ENCODE measurements at places on chromosomes 13 and 19.
A peak's percentile ranks its signal among the peaks of the same experiment; 100 is the strongest.

DNA sequence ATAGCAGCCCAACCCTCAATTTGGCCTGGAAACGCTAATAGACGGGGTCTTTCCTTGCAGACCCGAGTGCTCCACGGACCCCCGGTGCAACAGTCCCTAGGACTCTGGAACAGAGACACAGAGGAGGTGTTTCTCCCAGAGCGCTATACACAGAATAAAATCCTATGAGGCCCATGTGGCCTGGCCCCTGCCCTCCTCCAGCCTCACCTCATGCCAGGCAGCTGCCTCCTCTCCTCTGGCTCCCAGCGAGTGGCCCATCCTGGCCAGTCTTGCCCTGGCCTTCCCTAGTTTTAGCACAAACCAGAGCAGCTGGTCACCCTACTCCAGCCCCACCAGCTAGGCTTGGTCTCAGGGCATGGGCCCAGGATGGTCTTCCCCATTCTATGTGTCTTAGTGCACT, 20.3 kb downstream of the POP4 start:
- DNase-seq: no peak

GRCh38 chr13:23380534-23380933, 53.0 kb downstream of the SACS start:
- DNase-seq: no peak

DNA sequence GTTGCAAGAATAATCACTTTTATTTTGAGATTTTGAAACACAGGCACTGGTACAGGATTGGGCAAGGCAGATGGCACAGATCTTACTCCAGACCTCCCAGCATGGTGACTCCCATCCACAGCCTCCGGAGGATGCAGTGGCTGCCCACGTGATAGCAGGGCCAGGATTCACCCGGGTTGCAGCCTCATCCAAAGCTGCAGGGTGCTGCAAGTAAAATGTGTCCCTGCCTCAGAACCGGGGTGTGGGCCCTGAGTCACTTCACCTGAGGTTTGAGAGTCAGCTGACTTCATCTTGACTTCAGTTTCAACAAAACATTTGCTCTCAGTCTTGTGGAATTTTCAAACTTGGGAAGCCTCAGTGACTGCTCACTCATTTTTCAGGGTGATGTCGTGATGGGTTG, 201.9 kb downstream of the FGF9 start:
- DNase-seq: no peak

DNA sequence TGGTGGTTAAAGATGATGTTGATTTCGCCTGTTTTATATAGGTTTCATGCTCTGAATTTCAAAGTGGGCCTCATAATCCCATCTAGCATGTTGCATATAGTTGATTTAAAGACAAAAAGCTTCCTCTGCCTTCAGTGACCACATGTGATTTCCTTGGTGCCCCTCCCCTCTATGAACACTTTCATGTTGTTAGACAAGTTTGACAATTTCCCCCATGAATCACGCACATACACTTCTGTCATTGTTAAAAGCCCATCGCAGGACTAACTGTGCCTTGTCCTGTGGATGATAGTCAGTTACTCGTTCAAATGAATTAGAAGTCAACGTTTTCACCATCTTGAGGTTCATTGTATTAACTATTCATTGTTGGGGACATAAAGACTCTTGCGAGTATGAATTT, 6.7 kb downstream of the TNFSF11 start:
- no peak for DNase-seq

DNA sequence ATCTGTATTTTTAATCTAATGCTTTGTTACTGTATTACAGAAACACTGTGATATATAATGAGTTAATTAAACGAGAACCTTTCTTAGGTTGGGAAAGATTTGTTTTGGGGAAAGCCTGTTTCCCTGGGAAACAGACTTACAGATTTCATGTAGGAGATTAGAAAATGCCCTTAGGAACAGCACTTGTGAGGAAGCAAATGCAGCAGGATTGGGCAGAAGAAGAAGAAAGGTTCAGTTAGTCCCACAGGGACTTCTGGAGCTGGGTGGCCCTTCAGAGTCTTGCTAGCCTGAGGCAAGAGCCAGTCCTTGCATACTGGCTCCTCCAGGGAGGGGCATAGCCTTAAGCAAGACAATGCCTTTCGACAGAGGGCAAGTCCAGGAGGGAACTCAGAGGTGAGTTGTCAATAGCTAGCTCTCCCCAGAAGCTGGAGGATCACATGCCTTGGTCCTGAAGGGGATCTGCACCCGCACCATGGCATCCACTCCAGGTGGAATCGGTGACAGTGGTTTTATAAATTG, 36.8 kb downstream of the N4BP2L1 start:
- DNase-seq: no peak

DNA sequence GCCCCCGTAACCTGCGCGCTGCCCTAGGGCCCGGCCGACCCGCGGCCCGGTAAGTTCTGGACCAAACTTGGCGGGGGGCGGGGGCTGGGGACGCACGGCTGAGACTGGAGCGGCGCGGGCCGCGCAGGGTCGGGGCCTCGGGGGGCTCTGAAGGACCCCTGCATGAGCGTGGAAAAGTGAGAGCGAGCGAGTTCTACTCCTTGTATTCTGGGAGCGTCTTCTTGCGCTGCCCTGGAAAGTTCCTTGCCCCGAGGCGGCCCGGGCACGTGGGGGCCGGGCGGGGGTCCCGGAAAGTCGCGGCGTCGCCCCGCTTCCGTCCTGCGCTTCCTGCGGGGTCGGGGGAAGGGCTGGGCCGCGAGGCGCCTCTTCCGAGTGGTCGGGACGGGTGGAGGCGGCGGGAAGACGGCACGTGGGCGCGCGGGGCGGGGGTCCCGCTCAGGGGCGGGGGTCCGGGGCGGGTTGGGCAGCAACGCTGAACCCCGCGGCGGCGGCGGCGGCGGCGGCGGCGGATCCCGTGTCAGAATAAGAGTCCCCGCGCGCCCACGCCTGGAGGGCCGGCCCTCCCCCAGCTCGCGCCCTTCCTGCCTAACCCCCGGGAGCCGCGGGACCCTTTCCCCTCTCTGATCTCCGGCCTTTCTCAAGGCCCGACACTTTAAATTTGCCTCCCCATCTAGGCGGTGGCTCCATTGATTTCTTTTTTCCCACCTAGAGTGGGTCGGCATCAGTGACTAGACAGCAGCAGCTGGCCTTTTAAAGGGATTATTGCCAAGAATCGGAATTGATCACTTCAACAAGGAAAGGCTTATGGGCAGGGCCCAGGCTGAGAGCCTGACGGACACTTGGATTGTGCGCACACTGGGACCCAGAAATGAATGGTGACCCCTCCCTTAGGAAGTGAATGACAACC, 749 bp downstream of the GATAD2A start:
- DNase-seq: peak; percentile 21

DNA sequence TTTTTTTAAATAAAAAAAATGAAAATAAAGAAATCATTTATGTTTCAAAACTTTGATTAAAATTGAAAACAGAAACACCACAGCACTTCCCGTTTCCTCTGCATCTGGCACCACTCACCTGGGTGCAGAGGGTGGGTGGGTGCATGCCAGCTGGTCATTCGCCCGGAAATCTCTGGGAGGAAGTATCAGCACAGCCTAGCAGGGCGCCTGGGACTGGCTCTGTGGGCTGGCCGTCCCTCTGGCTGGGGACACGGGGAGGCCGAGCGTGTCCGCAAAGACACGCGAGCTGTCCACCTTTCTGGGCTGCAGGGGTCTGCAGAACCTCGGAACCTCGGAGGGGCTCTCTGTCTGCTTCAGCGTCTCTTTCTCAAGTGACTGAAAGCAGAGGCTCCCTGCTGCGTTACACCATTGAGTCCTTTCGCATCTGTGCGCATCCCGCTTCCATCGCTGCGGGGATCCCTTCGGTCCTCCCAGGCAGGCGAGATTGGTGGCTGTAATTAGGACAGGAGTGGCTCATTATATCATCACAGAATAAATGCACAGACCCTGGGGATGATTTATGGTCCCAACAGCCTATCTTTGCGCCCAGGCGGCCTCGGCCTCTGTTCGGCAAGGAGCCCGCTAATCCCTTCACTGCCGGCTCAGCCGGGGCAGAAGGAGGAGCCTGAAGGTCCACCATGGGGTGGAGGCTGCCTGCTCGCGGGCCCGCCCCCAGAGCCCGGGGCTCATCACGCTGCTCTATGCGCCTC, 17.2 kb downstream of the CRTC1 start:
- DNase-seq: peak; percentile 90

GRCh38 chr19:29882719-29883105, 59.3 kb upstream of the URI1 start:
- no peak for DNase-seq

GRCh38 chr13:50531917-50532899, 311.3 kb downstream of the DLEU7 start:
- no peak for DNase-seq

- no peak for DNase-seq
Measured at GRCh38 chr19:54335164-54335563, 3.8 kb downstream of the LILRA4 start.

GRCh38 chr13:94464771-94465170, 14.7 kb downstream of the DCT start:
- no peak for DNase-seq

GRCh38 chr13:91305652-91306051, 41.8 kb upstream of the MIR17HG start:
- no peak for DNase-seq

DNA sequence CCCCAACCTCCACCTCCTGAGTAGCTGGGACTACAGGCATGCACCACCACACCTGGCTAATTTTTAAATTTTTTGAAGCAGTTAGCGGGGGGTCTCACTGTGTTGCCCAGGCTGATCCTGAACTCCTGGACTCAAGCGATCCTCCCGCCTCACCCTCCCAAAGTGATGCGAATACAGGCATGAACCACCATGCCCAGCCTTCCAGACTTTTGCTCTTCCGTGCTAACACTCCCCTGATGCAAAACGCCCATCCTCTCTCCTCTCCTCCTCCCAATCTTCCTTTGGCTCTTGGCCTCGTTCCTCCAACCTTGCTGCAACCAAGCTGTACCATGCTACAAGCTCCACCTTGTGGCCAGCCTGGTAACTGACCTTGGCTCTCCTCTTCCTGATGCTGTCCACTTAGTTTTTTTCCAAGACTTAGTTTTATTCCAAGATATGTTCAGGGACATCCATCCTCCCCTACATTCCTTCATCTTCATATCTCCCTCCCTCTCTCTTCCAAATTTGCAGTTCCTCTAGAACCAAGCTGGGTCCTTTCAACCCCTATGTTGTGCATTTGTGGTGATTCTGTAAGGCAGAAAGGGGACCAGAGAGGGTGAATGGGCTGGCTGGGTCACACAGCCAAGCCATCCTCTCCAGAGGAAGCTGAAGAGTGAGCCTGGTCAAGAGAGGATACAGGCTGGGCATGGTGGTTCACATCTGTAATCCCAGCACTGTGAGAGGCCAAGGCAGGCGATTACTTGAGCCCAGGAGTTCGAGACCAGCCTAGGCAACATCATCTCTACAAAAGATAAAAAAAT, 32.8 kb downstream of the TINCR start:
- no peak for DNase-seq

DNA sequence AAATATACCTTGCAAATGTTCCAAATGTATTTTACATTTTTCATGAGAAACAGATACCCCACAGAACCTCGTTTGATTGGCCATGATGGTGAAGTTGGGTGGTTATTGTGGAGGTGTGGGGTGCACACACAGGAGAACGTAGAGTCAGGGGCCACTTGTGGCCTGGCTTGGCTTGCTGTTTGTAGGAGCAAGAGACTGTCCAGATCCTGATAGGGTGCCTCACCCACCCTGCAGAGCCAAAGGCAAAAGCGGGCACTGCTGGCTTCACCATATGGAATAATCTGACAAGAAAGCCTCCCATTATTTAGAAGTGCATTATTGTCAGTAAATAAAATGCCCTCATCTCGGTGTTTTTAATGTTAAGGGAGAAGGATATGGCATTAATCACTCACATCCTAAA, 330.2 kb downstream of the TEX29 start:
- no peak for DNase-seq

- no peak for DNase-seq
Measured at GRCh38 chr13:89307278-89307677, 1636.1 kb downstream of the SLITRK5 start.

GRCh38 chr19:27974082-27974513, 1238.9 kb downstream of the UQCRFS1 start:
- no peak for DNase-seq

DNA sequence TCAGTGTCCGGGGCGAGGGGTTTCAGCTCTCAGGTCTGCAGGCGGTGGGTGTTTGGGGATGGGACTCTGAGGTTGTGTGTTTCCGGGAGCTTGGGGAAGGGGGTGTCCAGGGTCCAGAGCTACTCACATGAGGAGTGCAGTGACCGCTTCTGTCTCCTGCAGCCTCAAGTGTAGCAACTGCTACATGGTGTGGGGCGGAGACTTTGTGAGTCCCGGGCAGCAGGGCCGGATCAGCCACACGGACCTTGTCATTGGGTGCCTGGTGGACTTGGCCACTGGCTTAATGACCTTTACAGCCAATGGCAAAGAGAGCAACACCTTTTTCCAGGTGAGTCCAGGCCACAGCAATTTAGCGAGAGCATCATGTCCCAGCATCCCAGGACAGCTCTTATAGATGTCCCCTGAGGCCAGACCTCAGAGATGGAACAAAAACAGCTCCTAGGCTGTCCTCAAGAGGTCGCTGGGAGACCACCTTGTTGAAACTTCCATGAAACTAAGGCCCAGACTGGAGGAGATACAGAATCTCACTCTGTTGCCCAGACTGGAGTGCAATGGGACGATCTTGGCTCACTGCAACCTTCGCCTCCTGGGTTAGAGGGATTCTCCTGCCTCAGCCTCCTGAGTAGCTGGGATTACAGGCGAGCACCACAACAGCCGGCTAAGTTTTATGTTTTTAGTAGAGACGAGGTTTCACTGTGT, 44.9 kb downstream of the RYR1 start:
- peak; percentile 4 for DNase-seq

GRCh38 chr13:100662468-100663211, 12.0 kb downstream of the TMTC4 start:
- DNase-seq: no peak

GRCh38 chr19:35484252-35485036, 5.8 kb downstream of the KRTDAP start:
- DNase-seq: no peak

GRCh38 chr13:90331974-90332373, 1015.5 kb upstream of the MIR17HG start:
- DNase-seq: no peak

GRCh38 chr19:51163257-51163656, 21.2 kb downstream of the SIGLEC7 start:
- DNase-seq: no peak

- no peak for DNase-seq
Measured at GRCh38 chr19:4513248-4513647, 5.0 kb downstream of the PLIN4 start.
